ENCODE measurements at places on chromosomes 6 and 20.

- no peaks in the 10 kb centered on the region for H3K36me3 ChIP-seq
- no peak for DNase-seq
- H3K4me3 ChIP-seq, result no peak overlapping the region
- H3K27ac ChIP-seq, result no peak overlapping the region
- no peaks in the 10 kb centered on the region for H3K4me1 ChIP-seq
- H3K27me3 ChIP-seq, result no peaks in the 10 kb centered on the region
Observed at GRCh38 chr20:17150858-17151257, 76.0 kb upstream of the PCSK2 start.

GRCh38 chr6:143516690-143517446 is 5.3 kb upstream of the FUCA2 start:
- peaks cover 14% of the 10 kb centered on the region for H3K4me1 ChIP-seq
- no peak overlapping the region for H3K4me3 ChIP-seq
- no peak overlapping the region for H3K27ac ChIP-seq
- no peaks in the 10 kb centered on the region for H3K36me3 ChIP-seq

GRCh38 chr6:53410508-53411258 is 61.9 kb upstream of the ELOVL5 start:
- no peak overlapping the region for H3K27ac ChIP-seq
- no peaks in the 10 kb centered on the region for H3K27me3 ChIP-seq
- no peak for DNase-seq
- no peaks in the 10 kb centered on the region for H3K4me1 ChIP-seq
- no peaks in the 10 kb centered on the region for H3K36me3 ChIP-seq

GRCh38 chr6:38762848-38763247 is 47.7 kb downstream of the DNAH8 start:
- no peak overlapping the region for H3K4me3 ChIP-seq
- no peaks in the 10 kb centered on the region for H3K4me1 ChIP-seq
- H3K36me3 ChIP-seq, result no peaks in the 10 kb centered on the region
- H3K27ac ChIP-seq, result no peak overlapping the region
- no peak for DNase-seq

- H3K4me1 ChIP-seq, result no peaks in the 10 kb centered on the region
- no peaks in the 10 kb centered on the region for H3K27me3 ChIP-seq
- no peak for DNase-seq
- H3K4me3 ChIP-seq, result no peak overlapping the region
- no peak overlapping the region for H3K27ac ChIP-seq
- H3K36me3 ChIP-seq, result no peaks in the 10 kb centered on the region
Observed at GRCh38 chr6:145489583-145489982, 245.7 kb downstream of the EPM2A start.

DNA sequence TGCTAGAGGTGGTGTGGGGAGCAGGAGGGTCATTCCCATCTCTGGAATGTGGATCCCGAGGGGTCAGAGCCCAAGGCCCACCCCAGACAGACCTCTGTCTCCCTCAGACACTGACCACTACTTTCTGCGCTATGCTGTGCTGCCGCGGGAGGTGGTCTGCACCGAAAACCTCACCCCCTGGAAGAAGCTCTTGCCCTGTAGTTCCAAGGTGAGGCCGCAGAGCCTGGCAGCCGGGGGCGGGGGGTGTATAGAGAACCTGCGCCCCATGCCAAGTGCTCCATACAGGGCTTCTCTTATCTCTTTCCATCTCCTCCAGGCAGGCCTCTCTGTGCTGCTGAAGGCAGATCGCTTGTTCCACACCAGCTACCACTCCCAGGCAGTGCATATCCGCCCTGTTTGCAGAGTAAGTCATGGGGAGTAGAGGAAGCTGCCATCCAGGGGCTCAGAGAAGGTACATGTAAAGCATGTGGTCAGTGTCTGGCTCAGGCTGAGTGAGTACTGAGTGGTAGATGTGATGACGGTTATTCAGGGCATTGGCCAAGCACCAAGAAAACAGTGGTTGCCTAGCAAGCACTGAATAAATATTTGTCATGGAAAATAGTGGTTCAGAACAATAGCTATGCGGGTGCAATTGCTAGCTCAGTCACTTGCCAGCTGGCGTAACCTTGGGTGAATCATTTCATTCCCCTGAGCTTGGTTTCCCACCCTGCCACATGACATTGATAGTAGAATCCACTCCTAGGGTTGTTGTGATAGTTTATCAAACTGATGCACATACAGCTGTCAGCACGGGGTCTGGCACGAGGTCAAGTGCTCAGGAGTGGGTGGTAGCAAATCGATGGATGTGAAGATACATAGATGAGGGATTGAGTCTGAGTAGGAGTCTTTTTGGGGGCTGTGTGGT is 3.5 kb downstream of the PIGT start:
- H3K36me3 ChIP-seq, result peaks cover 50% of the 10 kb centered on the region
- DNase-seq, result peak; percentile 88
- H3K4me3 ChIP-seq, result no peak overlapping the region
- H3K27me3 ChIP-seq, result no peaks in the 10 kb centered on the region
- H3K27ac ChIP-seq, result peak overlapping the region; percentile 82

Data from suprapubic skin (tissue), 4 donors.